Cerebellum (tissue), 4 donors: ENCODE measurements at places on chromosomes 16 and 17.

DNA sequence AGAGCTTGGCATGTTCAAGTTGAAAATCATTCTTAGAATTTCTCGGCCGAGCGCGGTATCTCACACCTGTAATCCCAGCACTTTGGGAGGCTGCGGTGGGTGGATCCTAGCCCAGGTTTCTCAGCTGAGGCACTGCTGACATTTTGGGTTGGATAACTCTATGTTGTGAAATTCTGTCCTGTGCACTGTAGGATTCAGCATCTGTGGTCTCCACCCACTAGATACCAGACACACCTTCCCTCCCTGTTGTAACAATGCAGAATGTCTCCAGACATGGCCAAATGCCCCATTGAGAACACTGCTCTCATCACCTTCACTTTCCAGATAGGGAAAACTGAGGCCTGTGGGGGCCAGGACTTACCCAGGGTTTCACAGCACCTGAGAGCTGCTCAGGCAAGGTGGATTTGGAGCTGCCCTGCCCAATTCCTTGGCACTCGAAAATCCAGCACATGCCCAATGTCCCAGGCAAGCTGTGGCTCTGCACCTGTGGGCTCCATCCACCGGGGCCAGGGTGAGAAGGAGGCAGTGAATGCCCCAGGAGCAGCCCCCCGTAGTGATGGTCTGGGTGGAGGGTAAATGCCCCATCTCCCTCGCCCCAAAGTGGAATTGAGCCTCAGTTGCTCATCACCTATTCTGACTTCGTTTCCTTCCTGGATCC, 20.2 kb upstream of the TVP23A start:
- DNase-seq, result peak; percentile 12

DNA sequence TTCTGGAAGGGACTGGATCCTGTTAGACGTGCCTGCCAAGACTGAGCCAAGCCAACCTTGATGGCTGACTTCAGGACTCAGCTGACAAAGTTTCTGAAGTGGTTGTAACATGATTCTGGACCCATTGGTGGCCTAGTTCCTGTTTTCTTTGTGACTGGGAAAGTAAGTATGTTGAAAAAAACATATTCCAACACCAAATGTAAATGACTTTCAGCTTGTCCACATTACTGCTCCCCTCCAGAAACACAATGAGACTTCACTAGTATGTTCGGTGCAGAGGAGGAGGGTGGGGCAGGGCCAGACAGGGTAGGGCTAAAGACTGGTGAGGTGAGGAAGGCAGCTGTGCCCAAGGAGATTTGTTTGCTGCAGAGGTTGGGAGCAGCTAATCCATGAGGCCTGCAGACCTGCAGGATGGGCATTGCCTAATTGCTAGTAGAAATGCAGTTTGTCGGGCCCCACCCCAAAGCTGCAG, 26.4 kb downstream of the NMT1 start:
- no peak for DNase-seq

DNA sequence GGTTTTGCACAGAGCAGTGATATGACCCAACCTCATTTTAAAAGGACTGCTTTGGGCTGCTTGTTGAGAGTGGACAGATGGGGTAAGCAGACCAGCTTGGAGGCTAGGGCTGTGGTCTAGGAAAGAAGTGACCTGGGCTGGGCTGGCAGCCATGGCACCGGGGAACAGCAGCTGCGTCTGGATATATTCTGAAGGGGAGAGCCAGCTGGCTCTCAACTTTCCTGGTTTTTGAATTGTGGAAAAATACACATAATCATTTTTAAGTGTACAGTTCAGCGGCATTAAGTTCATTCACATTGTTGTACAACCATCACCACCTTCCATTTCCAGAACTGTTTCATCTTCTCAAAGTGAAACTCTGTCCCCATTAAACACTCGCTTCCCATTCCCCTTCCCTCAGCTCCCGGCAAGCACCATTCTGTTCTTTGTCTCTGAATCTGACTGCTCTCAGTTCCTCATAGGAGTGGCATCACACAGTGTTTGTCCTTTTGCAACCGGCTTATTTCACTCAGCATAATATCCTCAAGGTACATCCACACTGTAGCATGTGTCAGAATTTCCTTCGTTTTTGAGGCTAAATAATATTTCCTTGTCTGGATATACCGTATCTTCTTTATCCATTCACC, 113.2 kb downstream of the SPECC1 start:
- DNase-seq, result no peak

- no peak for DNase-seq
These were observed 40.2 kb upstream of the MAF start for GRCh38 chr16:79640513-79641360.

- DNase-seq, result no peak
These were observed 234.2 kb downstream of the CDH11 start for GRCh38 chr16:64887651-64888050.

DNA sequence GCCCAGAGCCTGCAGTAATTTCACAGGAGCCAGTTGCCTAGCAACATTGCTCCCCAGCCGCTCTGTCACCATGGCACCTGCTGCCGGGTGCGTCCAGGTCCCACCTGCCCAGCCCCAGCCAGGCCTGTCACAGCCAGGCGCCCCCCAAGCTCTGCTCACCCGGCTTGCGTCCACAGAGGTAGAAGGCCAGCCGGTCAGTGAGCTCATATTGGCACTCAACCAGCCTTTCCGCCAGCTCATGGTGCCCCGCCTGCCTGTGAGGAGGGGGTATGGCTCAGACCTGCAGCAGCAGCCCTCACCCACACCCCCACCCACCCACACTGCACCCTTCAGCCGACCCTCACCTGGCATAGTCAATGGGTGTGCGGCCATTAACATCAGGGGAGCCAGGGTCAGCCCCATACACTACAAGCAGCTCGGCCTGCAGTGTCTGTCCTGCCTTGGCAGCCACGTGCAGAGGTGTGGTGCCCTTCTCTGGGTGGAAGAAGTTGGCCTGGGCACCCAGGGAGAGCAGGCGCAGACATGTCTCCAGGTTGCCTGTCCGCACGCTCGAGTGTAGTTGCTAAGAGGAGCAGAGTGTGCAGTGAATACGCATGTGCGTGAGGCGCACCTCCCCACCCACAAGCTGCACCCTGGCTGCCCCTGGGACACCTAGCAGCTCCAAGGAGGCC, 7.7 kb downstream of the GIT1 start:
- DNase-seq, result peak; percentile 62

GRCh38 chr17:39920218-39921210, 2.1 kb upstream of the GSDMB start:
- no peak for DNase-seq

DNA sequence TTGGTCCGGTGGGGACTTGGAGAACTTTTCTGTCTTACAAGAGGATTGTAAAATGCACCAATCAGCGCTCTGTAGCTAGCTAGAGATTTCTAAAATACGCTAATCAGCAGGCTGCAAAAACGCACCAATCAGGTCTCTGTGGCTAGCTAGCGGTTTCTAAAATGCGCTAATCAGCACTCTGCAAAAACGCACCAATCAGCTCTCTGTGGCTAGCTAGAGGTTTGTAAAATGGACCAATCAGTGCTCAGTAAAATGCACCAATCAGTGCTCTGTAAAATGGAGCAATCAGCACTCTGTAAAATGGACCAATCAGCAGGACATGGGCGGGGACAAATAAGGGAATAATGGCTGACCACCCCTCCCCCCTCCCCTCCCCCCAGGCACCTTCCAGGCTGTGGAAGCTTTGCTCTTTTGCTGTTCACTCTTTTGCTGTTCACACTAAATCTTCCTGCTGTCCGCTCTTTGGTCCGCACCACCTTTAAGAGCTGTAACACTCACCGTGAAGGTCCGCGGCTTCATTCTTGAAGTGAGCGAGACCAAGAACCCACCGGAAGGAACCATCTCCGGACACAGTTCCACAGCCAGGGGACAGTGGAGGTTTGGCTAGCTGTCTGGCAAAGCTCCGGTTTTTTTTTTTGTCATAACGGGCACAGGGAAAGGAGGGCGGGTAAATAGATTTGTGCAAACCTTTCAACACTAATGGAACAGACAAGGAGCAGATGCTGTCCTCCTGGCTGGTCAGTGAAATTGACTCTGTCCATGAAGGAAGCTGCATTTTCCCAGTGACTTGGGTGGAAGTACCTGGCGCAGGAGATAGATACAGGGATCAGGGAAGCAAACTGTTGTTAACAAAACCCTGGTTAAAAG, 8.3 kb downstream of the PITPNC1 start:
- no peak for DNase-seq

GRCh38 chr16:22771551-22771950, 42.4 kb upstream of the HS3ST2 start:
- no peak for DNase-seq

DNA sequence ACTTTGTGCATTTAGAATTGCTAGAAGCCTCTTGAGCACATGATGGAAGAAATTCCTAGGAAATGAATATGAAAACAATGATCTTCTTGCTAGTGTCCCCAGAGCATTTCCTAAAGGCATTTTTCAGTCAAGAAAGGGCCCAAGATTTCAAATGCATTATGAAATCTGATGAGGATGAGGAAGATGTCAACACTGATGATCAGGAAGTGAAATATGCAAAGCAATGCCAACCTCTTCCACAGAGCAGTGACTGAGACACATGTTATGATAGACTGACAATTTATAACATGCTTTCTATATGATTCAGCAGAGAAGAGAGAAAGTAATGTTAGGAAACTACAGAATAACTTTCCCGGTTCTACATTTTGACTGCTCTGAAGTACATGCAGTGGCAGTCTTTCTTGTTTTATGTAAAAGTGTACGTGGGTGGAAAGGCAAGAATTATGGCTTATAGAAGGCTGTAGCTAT, 859.1 kb upstream of the GOT2 start:
- DNase-seq, result no peak

DNA sequence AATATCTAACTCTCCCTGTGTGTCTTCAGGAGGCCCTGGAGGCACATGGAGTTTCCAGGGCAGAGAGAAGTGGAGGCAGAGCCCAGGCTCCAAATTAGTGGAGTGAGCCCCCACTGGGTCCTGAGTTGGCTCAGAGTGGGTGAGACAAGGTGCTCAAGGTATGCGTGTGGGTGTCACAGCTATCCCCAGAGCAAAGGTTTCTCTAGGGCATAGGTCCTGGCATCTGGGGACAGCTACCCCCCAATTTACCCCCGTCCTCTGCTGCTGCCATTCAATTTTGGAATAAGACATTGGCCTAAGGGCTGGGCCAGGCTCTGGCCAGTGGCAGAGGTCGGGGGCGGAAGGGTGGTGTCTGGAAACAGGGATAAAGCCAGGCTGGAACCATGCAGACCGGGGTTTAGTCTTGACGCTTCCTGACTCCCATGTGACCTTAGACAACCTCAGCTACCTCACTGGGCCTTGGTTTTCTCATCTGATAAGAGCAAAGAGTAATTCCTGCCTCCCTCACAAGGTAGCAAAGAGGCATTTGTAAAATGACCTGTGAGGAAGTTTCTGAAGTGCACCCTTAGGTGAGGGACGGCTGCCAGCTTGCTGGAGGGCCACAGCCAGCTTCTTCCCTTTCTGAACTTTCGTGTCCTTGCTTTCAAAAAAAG, 78.2 kb upstream of the TMEM97 start:
- no peak for DNase-seq

DNA sequence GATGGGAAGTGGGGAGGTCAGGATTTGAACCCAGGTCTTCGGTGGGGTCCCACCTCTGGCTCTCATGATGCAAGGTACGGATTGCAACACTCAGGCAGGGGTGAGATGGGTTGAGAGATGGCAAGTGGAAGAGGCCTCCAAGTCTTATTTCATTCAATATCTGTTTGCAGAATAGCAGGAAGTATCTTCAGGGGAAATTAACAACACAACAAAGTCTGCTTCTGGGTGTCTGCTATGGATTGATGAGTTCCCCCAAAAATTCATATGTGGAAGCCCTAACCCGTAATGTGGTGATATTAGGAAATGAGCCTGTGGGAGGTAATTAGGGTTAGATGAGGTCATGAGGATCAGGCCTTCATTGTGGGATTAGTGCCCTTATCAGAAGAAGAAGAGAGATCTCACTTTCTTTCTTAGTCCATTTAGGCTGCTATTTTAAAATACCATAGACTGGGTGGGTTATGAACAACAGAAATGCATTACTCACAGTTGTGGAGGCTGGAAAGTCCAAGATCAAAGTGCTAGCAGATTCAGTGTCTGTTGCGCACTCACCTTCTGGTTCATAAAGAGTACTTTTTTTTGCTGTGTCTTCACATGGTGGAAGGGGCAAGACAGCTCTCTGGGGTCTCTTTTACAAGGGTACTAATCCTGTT, 4.4 kb upstream of the CD300H start:
- no peak for DNase-seq

GRCh38 chr17:79691931-79692330, 38.8 kb upstream of the ENPP7 start:
- DNase-seq, result peak; percentile 78

GRCh38 chr16:50371036-50371716, 2.4 kb upstream of the BRD7 start:
- DNase-seq, result no peak

GRCh38 chr17:8960325-8961140, 5.0 kb downstream of the PIK3R5 start:
- DNase-seq, result no peak

GRCh38 chr17:36094746-36095145, 4.8 kb upstream of the CCL3 start:
- DNase-seq, result no peak
